ENCODE measurements at places on chromosomes 3 and 15.

- DNase-seq = no peak
Observed at GRCh38 chr3:126539558-126540250, 15.7 kb downstream of the CHST13 start.

DNA sequence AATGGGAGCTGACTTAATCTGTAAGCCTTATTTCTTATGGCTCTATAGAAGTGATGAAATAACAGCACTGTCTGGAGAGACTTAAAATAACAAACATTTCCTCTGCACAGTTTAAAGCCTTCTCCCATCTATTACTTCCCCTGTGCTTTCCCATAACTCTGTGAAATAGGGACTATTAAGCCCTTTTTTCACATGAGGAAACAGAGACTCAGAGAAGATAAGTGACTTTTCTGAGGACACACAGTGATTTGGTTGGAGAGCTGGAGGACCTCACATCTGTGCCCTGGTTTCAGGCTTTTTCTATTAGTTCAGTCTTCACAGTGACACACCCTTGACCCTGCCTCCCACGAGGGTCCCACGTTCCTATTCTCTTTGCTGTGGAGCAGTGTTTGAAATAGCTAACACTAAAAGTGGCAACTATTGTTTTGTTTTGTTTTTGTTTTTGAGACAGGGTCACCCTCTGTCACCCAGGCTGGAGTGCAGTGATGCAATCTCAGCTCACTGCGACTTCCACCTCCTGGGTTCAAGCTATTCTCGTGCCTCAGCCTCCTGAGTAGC is 82.9 kb downstream of the ST6GAL1 start:
- no peak for DNase-seq

- no peak for DNase-seq
Observed at GRCh38 chr3:102192575-102192974, 242.2 kb upstream of the ZPLD1 start.

DNA sequence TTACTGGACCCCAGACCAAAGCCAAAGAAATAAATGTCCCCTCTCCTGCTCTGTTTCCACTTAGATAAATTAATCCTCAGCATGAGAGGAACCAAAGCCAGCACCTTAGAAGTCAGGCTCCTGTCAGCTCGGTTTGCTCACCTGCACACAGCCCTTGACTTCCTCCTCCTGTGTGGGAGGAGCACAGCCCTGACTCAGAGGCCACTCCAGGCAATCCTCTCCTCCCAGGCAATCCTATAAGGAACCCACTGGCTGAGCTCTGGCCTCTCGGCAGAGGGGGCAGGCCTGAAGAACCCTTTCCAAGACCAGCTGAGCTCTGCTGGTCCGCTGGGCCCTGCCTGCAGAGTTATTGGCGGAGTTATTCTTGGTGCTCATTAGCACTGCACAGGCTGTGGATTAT is 30.8 kb downstream of the LIPC start:
- no peak for DNase-seq

GRCh38 chr15:69391046-69391757 is 22.9 kb upstream of the KIF23 start:
- no peak for DNase-seq

GRCh38 chr3:181929501-181929900 is 217.8 kb downstream of the SOX2 start:
- DNase-seq = no peak

All from T-helper 22 cell (primary cell).